ENCODE measurements at places on chromosomes 12 and 14. TPM values are rescaled to one million over a fixed set of nuclear protein-coding genes. Genes with fewer than 3 reads are reported as not detected.

IRF9 gene
- total RNA-seq = 15.5 TPM

SERPINA10 gene
- total RNA-seq = 0.05 TPM

PDZRN4 gene
- 0.05 TPM for total RNA-seq

KCNC2 gene
- total RNA-seq = not detected

HCAR2 gene
- not detected for total RNA-seq

PMCH gene
- not detected for total RNA-seq

ACYP1 gene
- 26.1 TPM for total RNA-seq

KRT74 gene
- not detected for total RNA-seq

KCNH5 gene
- not detected for total RNA-seq

MYBPC1 gene
- not detected for total RNA-seq

NPFF gene
- not detected for total RNA-seq

EGLN3 gene
- total RNA-seq = 5.3 TPM

All from A549 treated with Hydrocortisone at 1 μM for 4 hours (cell line).